ENCODE measurements at places on chromosomes 3 and 15.

DNA sequence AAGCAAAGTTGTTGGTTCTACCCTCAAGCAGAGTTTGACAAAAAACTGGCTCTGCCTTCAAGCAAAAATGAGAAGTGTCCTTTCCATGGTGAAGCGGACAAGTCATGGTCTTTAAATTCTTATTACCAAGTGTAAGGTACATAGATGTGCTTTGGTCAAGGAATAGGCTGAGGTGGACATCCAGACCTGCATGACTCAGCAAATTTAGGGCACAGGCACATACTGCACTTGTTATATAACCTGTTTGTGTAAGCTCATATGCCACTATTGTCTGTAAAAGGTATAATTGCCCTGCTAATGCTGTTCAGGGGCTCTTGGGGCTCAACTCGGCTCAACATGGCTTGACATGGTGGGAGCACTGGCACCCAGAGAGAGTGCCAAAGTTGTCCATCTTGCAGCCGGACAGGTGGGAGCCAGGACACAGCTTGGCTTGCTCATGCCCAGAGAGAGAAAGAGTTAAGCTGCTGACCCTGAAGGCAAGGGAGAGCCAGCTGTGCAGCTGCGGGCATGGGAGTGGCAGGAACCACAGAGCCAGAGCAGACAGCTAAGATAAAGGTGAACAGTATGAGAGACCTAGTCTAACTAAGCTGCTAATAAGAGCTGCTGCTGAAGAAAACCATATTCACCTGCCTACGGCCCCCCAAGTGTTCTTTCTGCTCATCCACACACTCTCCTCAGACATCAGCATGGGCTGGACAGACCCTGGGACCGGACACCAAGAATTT lies 17.7 kb downstream of the MCCC1 start:
- DNase-seq = no peak

- DNase-seq = no peak
These were observed 32.1 kb downstream of the TFDP2 start for GRCh38 chr3:142117056-142117851.

- no peak for DNase-seq
These were observed 28.1 kb upstream of the FURIN start for GRCh38 chr15:90840157-90840855.

DNA sequence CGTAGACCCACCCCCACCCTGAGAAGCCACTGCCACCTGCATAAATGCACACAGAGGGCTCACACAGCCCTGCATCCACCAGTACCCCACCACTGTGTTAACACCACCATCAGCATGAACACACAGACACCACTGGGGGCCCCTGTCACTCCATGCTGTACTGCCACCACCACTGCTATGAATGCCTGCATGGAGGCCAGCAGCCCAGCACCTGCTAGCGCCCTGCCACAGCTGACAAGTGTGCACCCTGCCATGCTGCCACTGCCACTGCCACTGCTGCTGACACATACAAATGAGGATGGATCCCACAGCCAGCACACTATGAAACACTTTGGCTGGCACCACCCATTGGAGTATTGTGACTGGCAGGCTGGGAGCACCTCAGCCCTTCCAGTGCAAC lies 361.0 kb downstream of the TAFA4 start:
- DNase-seq = no peak

DNA sequence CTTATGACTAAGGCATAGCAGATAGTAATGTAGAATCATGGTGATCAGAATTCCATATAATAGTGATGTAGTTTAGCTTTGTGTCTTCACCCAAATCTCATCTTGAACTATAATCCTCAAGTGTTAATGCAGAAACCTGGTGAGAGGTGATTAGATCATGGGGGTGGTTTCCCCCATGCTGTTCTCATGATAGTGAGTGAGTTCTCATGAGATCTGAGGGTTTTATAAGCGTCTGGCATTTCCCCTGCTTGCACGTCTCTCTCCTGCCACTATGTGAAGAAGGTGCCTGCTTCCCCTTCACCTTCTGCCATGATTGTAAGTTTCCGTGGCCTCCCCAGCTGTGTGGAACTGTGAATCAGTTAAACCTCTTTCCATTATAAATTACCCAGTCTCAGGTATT lies 138.7 kb upstream of the CBLB start:
- no peak for DNase-seq

DNA sequence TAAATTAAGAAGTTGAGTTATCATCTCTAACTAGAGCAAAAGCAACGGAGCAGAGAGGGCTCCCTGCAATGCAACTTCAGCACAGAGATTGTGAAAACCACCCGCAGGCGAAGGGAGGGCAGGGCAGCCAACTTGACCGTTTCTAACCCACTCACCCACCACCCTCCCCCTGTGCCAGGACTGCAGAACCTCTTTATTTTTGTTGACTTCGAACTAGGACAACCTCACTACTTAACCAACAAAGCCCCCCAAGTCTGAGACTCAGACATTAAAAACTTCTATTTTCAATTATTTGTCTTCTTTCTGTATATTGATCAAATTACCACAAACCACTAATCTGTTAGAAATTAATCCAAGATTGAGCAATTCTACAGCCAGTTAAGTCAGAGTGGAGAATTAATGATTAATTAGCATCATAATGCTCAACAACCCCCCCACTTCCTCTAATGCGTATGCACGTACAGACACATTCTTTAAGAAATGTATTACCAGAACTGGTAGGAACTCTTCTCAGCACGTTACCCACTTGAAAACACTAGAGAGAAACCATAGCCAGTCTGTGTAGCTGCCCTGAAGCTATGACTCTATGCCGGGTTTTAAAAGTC lies 2.0 kb downstream of the MGLL start:
- no peak for DNase-seq

DNA sequence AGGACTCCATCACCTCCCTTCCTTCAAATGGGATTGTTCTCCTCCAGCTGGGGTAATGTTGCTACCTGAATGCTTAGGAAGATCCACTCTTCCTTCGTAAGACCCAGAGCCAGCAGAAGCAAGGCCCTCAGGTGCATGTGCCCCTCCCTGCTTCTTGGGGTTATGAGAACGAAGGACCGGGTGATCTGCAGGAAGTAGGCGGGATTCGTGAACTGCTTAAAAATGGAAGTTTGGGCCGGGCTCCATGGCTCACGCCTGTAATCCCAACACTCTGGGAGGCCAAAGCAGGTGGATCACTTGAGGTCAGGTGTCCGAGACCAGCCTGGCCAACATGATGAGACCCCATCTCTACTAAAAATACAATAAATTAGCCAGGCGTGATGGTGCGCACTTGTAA lies 8.0 kb downstream of the TLR9 start:
- no peak for DNase-seq

DNA sequence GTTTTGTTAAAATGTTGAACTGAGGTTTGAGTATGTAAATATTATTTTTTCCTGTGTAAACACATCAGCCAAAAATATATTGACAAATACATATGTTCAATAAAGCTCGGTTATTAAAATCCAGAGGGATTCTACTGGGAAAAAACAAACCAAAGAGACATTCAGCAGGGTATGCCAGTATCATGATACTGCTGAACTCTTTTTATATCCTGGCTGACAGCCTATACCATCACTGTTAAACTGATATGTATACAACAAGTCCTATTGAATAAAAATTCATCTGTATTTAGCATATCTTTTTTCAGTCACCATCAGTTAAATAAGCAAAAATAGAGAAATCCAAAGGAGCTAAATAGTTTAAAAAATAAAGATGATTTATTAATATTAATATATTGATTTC lies 71.6 kb upstream of the NEO1 start:
- no peak for DNase-seq

- DNase-seq = no peak
These were observed 177.6 kb upstream of the BCL6 start for GRCh38 chr3:187922704-187923416.

DNA sequence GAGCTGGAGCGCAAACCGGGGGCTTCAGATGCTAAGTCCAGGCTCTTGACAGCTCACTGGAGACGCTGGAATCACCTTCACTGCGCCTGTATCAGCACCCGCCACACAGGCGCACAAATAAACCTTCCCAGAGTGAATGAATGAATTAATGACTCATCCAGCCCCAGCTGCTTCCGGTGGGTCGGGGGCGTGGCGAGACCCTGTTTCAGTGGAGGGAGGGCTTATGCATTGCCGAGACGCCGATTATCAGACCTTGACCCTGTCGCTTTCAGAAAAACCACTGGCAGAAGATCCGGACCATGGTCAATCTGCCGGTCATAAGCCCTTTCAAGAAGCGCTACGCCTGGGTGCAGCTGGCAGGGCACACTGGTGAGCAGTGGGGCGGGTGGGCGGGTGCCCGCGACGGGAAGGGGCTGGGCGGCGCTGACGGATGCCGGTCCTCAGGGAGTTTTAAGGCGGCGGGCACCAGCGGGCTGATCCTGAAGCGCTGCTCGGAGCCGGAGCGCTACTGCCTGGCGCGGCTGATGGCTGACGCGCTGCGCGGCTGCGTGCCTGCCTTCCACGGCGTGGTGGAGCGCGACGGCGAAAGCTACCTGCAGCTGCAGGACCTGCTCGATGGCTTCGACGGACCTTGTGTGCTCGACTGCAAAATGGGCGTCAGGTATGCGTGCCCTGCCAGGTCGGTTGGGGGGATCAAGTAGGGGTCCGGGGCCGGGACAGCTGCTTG lies 7.7 kb downstream of the ITPKA start:
- DNase-seq = no peak

GRCh38 chr3:9942934-9943690 lies 9.1 kb downstream of the PRRT3 start:
- no peak for DNase-seq

GRCh38 chr3:3636815-3637214 lies 162.4 kb upstream of the LRRN1 start:
- no peak for DNase-seq

GRCh38 chr3:50971487-50971924 lies 296.8 kb downstream of the DOCK3 start:
- DNase-seq = peak; percentile 82

DNA sequence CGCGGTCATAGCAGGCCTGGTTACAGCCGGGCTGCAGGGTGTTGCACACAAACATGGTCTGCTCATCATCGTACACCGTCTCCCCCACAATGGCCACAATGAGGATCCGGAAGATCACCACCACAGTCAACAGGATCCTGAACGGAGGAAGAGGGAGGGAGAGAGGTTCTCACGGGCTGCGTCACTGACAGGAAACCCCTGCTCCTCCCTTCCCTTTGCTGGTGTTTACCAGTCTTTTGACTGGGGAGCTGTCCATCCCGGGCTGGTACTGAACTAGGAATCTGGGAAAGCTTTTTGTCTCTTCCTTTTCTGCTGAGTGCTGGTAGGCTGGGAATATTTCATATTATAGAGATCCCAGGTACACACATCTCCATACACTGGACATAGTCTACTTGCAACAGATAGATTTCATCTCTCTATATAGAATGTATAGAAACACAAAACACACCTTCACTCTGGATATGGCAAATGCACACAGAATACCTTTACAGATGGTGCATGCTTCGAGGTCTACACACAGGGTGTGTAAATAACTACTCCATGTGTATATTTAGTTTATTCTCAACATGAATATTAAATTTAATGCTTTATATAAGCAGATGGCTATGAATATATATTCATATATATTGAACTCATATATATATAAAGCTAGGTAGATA lies 1.4 kb downstream of the GJD2 start:
- DNase-seq = no peak

DNA sequence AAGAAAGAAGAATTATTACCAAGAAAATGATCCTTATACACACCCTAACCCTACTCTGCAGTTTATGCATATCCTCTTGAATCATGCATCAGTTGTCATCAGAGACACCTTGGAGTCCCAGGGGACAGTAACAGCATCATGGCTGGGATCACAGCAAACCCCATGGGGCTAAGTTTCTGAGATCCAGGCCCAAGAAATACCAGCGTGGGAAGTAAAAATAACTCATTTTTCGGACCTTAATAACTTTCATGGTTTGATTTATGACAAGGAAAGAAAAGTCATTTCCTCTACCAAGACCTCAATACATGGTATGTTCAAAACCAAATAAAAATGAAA lies 38.8 kb upstream of the B3GNT5 start:
- no peak for DNase-seq

- DNase-seq = no peak
These were observed 84.2 kb upstream of the GOLGA6L4 start for GRCh38 chr15:84151205-84151931.

GRCh38 chr15:73287019-73287418 lies 81.7 kb downstream of the HCN4 start:
- DNase-seq = no peak

- no peak for DNase-seq
These were observed 10.6 kb downstream of the ATP2C1 start for GRCh38 chr3:130904491-130904890.

GRCh38 chr15:74461847-74462511 lies 1.0 kb upstream of the UBL7 start:
- DNase-seq = no peak

DNA sequence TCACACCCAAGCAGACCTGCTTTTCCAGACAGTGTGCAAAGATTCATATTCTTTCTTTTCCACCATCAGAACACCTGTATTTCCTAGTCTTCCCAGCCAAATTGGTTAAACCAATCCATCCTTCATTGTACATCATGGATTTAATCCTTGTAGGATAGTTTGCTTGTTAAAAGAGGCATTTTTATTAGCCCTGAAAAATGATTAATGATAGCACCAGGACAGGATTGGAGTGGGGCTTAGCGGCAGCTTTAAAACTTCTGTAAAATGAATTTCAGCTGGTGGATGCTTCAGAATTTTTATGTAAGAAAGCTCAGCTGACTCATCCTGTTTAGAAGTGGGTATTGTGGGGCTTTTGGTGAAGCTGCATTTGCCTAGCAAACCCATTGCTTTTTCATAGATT lies 36.1 kb upstream of the ARHGEF26 start:
- DNase-seq = no peak

GRCh38 chr3:59212128-59212779 lies 162.4 kb upstream of the CFAP20DC start:
- DNase-seq = peak; percentile 59
